ENCODE measurements at places on chromosomes 2 and 18.

GRCh38 chr2:112151271-112151670, 13.1 kb downstream of the FBLN7 start:
- no peak for DNase-seq

DNA sequence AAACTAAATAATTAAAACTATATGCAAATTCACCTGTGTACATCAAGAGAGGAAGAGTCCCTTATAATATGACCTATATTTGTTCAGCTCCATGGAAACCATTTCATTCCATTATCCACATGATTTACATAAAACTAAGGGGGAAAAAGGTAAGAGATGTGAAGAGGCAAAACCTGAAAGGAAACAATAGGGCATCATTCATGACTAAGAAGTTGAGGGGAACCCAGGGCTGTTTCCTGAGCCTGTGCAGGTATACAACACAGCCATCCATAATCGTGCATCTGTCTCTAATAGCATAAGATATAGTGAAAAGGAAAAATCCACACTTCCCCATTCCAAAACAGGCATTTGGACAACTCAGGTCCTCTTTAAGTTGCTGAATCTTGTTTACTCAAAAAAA, 151.3 kb downstream of the NR4A2 start:
- DNase-seq = no peak

- DNase-seq = no peak
These were observed 54.1 kb downstream of the E2F6 start for GRCh38 chr2:11411768-11412448.

- no peak for DNase-seq
These were observed 93.5 kb downstream of the OSBPL6 start for GRCh38 chr2:178287652-178288344.

GRCh38 chr2:186697536-186697935, 3.7 kb downstream of the FAM171B start:
- DNase-seq = no peak

DNA sequence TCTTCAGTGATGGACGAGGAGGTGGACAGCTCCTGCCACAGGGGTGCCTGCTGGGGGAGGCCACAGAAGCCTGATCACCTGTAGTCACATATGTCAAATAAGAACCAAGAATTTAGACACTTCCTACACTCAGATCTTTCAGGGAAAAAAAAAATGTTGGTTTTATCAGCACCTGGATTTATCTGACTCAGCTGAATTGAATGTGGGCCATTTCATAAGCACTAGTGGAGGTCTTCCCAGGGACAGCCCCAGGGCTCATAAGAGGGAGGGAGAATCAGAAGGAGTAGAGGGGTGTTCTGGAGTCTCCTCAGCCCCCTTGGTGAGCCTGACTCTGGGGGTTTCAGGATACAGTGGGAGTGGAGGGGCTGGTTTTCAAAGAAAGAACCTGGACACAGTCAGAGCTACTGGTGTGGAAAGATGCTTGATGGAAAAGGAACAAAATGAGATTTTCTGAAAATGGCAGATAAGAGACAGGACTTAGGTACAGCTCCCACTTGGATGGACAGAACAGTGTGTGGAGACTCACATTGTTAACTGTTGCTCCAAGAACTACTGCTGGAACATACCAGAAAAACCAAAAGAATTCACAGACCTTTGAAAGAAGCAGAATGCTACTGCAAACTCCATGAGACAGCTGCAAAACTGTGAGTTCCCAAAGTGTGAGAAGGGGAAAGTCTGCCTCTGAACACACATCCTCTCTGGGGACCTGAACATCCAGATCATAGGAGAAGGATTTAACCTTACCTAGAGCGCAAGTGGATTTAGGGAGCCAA, 45.4 kb downstream of the LCT start:
- DNase-seq = no peak

- no peak for DNase-seq
These were observed 23.2 kb downstream of the IL1B start for GRCh38 chr2:112813280-112813966.

- no peak for DNase-seq
These were observed 109.8 kb downstream of the DDX1 start for GRCh38 chr2:15701341-15701907.

- no peak for DNase-seq
These were observed 60.3 kb upstream of the GPR45 start for GRCh38 chr2:105181282-105181681.

GRCh38 chr2:191038241-191038725, 24.3 kb upstream of the STAT1 start:
- no peak for DNase-seq

- no peak for DNase-seq
These were observed 164.2 kb upstream of the SETBP1 start for GRCh38 chr18:44516450-44516849.

GRCh38 chr2:113000436-113000835, 4.8 kb upstream of the IL36A start:
- no peak for DNase-seq

DNA sequence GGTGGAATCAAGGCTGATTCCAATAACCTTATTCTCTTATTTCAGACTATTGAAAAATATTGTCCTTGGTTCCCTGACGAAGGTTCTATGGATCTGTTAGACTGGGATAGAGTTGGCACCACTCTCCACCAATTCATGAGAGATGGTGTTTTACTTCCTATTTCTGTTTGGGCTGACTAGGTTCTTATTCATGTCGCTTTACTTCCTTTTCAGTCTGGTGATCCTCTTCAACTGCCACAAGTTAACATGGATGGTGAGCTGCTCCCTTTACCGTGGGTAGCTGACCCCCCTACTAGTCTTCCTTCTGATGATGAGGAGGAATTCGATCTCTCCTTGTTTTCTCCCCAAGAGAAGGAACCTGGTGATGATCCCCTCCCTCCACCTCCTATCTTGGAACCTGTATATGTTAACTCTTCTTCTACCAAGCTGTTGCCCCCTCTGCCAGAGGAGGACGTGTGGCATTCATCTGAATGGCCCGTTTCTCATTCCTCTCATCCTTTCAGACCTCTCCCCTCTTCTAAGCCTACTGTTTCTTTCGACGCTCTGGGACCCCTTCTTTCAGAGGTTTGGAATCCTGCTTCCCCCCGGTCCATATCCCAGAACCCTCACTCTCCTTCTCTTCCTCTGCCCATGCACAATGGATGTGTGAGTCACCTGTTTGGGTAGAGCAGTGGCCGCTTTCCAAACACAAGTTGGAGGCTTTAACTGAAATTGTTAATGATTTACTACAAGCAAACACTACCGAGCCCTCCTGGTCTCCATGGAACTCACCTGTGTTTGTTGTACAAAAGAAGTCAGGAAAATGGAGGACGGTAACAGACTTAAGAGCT, 13.5 kb upstream of the CNOT11 start:
- DNase-seq = no peak

GRCh38 chr2:239211396-239212094, 189.3 kb downstream of the HDAC4 start:
- no peak for DNase-seq

DNA sequence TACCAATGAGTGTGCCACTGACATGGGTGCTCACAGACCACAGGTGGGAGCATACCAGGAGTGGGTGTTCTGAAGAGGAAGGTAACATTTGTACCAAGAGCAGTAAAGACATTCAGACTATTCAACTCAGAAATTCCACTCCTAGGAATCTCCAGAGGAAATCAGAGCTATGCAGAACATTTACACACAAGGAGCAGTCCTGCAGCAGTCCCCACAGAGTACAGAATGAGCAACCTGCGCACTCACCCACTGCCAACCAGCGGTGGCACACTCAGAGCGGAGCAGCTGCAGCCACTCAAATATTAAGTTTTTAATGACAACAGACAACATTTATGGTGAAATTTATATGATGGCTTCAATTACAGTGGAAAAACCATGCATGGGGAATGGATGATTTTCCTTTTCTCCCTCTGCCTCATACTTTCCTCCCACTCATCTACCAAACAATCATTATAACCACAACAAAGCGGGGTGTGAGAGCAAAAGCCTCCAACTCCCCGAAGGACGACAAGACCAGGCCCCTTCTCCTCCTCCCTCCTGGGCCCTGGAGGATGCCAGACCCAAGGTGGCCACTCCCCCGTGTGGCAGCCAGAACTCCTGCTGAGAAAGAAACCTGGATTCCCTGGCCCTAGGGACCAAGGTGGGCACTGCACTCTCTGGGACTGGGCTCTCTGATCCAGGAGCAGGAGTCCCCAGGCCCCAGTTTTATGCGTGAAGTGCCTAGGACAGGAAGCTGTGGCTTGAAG, 5.4 kb downstream of the HS6ST1 start:
- DNase-seq = no peak

Data from activated T-helper 9 cell treated with anti-CD3 and anti-CD28 coated beads, Interleukin-2, amount 50 U/mL, for 16 hours (primary cell).